ENCODE measurements at places on chromosomes 2 and 18.

DNA sequence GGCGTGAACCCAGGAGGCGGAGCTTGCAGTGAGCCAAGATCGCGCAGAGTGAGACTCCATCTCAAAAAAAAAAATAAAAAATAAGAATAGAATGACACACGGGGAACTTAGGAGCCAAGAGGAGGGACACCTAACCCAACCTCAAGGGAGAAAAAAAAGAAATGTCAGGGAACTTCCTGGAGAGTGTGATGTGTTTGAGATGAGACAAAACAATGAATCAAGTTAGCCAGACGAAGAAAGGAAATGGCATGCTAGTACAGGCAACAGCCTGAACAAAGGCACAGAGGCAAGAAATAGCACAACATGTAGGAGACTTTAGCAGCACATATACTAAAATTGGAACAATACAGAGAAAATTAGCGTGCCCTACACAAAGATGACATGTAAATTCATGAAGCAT, 36.7 kb upstream of the PAPOLG start:
- no peak for DNase-seq

- no peak for DNase-seq
Measured at GRCh38 chr2:192957425-192957824, 762.7 kb upstream of the TMEFF2 start.

DNA sequence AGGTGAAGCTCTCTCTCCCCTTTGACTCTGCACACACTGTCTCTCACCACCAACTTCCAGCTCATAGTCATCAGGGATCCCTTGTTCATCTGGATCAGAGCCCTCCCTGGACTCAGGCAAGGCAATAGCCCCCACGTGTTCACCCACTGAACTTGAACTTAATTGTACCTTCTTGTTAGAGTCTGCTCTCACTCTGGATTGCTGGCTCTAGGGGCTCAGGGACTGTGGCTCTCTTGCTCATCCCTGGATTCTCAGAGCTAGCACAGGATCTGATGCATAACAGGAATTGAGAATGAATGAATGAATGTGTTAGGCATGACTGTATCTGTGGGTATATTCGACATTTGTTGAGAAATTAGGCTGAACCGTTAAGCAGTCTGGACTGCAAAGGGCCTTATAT, 16.7 kb upstream of the ASAP2 start:
- DNase-seq = no peak

DNA sequence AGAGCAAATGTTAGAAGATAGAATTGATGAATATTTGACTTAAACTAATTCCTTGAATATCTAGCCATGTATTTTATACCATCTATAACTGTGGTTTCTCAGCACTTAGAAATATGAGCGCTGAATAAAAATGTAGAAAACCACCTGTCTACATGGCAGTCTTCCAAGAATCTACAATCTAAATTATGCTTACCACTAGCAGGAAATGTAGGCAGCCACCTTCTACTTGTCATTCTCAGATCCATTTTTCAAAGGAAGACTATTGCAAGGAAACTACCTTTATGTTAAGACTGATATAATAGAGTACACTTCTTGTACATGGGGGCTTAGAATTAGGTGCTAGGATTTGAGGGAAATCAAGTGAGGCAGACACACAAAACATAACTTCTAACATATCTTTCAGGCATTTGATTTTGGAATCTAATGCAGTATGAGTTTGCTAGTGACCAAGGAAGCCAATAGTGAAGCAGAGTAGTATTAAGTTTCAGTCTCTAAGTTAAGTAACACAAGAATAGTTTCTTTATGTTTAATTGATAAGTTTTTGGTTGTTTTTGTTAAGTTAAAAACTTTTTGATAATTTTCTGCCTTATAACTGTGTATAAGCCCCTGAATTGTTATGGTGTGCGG, 175.9 kb upstream of the ITGA4 start:
- no peak for DNase-seq

DNA sequence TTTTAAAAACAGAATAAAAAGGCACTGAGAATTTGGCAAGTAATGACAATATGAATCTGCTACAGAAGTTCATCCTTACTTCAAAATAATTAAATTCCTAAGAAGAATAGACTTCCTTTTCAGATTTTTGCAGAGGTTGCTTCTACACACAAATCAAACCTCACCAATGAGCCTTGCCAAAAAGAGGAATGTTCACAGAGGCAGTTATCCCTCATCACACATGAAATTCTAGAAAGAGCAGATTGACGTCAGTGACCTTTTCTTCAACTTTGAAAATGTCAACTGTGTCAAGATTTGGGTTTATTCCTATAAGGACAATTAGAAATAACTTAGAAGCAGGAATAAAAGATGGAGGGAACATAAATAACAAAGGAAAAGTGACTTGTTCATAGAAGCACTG, 64.6 kb downstream of the MBD2 start:
- DNase-seq = no peak

GRCh38 chr2:43332653-43333052, 106.2 kb upstream of the ZFP36L2 start:
- no peak for DNase-seq

DNA sequence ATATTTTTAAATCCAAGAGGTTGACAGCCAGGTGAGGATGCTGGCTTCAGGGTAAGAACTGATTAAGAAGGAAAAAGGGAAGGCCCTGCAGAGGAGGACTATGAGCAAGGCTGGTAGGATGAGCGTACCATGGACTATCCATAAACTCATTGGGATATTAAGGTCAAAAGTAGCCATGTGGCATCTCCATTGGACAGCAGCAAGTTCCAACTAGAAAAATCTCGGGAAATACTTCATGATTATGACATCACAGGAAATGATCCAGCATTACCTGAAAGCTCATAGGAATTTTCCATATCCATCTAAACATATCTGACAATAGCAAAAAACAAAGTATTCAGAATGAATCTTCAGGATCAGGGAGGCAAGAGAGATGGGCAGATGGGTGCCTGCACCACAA, 34.2 kb downstream of the TGFA start:
- DNase-seq = no peak

GRCh38 chr18:11887328-11888128, 20.6 kb downstream of the MPPE1 start:
- DNase-seq = peak; percentile 39

GRCh38 chr2:143341478-143341877, 212.3 kb downstream of the ARHGAP15 start:
- DNase-seq = no peak

DNA sequence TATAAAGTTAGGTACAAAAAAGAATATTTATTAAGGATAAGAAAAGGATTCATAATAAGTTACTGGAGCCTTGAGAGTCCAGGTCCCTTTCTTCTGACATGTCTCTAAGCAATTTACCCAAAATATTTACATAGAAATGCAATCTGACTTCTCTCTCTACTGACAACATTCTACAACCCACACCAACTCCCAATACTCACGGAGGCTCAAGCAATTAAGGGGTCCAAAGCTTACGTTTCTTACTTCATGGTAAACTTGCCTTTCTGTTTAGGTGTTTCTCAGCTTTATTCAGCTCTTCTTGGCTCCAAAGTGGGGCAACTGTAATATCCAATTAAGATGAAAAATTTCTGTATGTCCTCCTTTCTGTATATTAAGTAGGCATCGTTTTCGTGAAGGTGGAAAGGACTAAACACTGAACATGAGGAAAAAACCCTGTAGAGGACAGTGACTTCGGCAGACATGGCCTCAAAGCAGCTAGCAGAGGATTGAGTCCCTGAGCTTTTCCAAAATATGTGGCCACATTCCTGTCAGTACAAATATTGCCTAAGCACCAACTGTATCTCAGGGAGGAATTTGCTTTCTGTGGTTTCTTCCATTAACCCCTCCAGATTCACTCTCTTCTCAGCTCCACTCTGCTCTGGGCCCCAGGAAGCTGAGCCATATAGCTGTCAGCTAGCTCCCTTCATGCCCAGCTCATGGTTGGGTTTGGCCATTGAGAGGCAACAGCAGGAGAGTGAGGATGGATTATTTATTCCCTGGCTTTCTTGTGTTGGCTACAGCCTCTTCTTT, 67.9 kb upstream of the GLS start:
- DNase-seq = no peak

DNA sequence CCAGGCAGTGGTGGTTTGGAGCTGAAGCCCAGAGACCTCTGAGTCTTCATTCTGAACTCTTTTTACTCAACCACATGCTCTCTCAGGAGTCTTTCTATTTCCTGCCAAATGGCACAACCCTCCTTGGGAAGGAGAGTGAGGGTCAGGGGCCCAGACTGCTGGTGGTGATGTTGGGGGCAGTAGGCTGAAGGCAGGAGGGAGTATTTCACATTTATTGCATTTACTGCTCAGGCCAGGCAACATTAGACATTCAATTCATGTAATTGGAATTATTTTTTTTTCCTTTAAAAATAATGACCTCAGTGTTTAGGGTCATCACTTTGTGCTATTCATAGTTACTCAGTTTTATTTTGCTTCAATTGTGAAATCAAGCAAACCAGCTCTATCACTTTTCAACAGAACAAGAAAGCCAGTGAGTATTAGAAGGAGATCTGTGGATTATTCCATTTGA, 311.3 kb upstream of the NT5C1B start:
- DNase-seq = no peak

DNA sequence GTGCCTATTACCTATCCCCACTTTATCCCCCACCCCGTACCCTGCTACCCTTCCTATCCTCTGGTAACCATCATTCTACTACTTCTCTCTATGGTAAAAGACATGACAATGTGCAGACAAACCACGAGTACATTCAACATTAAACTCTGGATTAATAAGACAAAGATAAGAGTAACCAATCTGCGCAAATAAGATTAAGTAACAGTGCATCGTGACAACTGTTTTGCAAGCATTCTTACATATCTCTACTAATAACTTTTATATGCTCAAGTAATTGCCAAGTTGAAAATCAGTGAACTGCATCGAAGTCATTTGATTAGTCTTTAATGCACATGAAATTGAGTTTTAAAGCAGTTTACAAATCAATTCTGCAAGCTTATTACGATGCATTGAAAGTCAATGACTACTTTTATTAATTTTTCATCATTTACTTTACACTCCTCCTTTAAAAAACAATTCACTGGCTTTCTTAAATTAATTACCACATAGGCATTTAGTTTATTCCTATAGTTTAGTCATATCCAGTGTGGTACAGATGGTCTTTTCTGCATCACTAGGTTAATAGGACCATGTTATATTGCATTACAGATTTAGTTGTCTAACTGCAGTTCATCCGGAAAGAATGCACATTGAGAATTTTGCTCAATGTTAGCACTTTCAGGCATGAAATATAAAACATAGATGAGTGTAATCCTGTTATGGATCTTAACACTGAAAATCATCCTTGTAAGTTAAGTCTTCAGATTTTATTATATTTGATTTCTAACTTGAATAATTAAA, 178.1 kb downstream of the GCA start:
- DNase-seq = no peak

- DNase-seq = no peak
Measured at GRCh38 chr18:67969458-67969857, 452.9 kb upstream of the DSEL start.

DNA sequence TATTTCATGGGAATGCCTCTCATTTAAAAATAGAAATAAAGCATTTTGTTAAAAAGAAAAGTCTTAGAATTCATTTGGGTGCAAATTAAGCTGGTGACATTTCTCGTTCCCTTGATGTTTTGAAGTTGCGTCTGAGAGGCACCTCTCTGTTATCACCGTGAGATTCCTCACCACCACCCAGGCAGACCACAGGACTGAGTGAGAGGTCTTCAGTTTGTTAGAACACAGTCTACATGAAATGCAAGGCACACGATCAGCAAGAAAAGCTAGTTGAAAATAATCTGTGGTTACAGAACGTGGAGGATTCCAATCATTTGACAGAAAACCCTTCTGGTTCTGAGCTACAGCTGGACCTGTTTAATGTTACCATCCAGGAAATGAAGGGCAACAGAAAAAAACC, 116.0 kb downstream of the UXS1 start:
- no peak for DNase-seq

GRCh38 chr2:3628241-3628679, 29.7 kb upstream of the ALLC start:
- no peak for DNase-seq

GRCh38 chr2:161358838-161359237, 50.6 kb downstream of the PSMD14 start:
- no peak for DNase-seq

GRCh38 chr18:9531791-9532410, 56.6 kb downstream of the RALBP1 start:
- DNase-seq = no peak

DNA sequence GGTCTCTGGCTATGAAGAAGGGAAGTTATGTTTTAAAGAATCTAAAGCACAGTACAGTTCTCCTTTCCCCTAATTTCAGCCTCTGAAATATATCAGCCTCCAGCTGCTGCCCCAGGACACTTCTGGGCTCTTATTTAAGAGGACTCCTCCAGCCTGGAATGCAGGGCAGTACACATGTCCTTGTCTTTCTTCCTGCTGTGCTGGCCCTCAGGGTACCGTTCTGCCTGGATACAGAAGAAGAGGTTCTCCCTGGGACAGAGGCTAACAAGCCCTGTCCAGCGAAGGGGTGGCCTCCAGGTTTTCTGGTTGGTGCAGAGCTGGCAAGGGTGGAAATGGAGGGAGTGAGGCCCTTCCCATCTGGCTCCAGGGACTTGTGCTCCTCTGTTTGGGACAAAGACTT, 22.1 kb downstream of the MLPH start:
- no peak for DNase-seq

DNA sequence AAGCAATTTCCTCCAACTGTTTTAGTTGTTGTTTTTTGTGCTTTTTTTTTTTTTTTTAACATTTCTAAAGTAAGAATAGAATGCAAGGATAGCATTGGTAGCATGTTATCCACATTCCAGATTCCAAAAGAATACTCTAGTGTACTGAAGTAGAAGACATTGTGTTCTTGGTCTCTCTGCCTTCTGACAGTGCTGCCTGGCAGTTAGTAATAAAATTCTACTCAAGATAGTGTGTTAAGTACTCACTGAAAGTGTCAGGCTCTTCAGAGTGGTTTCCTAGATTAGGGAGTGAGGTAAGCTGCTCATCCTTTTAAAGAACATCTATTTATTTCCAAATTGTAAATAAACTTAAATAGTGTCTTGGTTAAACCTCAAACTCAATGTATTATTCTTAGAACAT, 253.7 kb downstream of the HNMT start:
- no peak for DNase-seq

- DNase-seq = no peak
Measured at GRCh38 chr2:122358729-122359128, 603.3 kb downstream of the TSN start.

- DNase-seq = peak; percentile 81
Measured at GRCh38 chr2:160205505-160205904, 5.4 kb upstream of the ITGB6 start.

- DNase-seq = no peak
Measured at GRCh38 chr2:203786549-203787351, 80.3 kb downstream of the CD28 start.

Measured in transverse colon (tissue), 4 donors.